Pericardium fibroblast (primary cell): ENCODE measurements at places on chromosomes 12 and 14. TPM values are rescaled to one million over a fixed set of nuclear protein-coding genes. Genes with fewer than 3 reads are reported as not detected.

Gene GPRC5A
- total RNA-seq, result 8.1 and 14.6 TPM in 2 replicates

Gene UBE3B
- 28.6 and 33.0 TPM in 2 replicates for total RNA-seq

Gene RPS29
- total RNA-seq, result 11,642 and 22,434 TPM in 2 replicates

Gene SDS
- total RNA-seq, result 0.09 TPM in 1 of 2 replicates, not detected in the other

Gene OR6S1
- not detected in 2 replicates for total RNA-seq

Gene MDP1
- 16.2 and 17.8 TPM in 2 replicates for total RNA-seq

Gene EIF2S3B
- total RNA-seq, result 0.35 and 6.4 TPM in 2 replicates

Gene FSCB
- not detected in 2 replicates for total RNA-seq

Gene CEP128
- total RNA-seq, result 1.5 and 1.6 TPM in 2 replicates

Gene AGAP2
- under 0.01 and 0.23 TPM in 2 replicates for total RNA-seq

Gene ANO4
- 4.0 and 4.4 TPM in 2 replicates for total RNA-seq

Gene KRT71
- not detected in 2 replicates for total RNA-seq

Gene GAS2L3
- 1.3 and 3.1 TPM in 2 replicates for total RNA-seq

Gene ST8SIA1
- total RNA-seq, result 0.93 and 1.4 TPM in 2 replicates

Gene FBRSL1
- total RNA-seq, result 6.8 and 7.8 TPM in 2 replicates

Gene DTX1
- total RNA-seq, result 0.09 and 0.93 TPM in 2 replicates

Gene SLC17A8
- total RNA-seq, result not detected in 2 replicates

Gene CPM
- total RNA-seq, result 10.5 and 82.0 TPM in 2 replicates

Gene CLEC9A
- total RNA-seq, result not detected in 2 replicates

Gene CEBPE
- total RNA-seq, result not detected in 2 replicates

Gene GLS2
- total RNA-seq, result not detected in 2 replicates

Gene ACOT4
- total RNA-seq, result 0.09 and 0.70 TPM in 2 replicates

Gene SDR39U1
- 14.7 and 15.6 TPM in 2 replicates for total RNA-seq

Gene GRIP1
- not detected in 2 replicates for total RNA-seq

Gene HOXC10
- total RNA-seq, result not detected in 2 replicates

Gene ANGEL1
- total RNA-seq, result 6.2 and 7.0 TPM in 2 replicates

Gene LARP4
- 13.0 and 14.6 TPM in 2 replicates for total RNA-seq

Gene KRT83
- total RNA-seq, result not detected in 2 replicates

Gene SLC5A8
- total RNA-seq, result not detected in 2 replicates
